Aorta (tissue), 5 donors: ENCODE measurements at places on chromosomes 2 and 18.

DNA sequence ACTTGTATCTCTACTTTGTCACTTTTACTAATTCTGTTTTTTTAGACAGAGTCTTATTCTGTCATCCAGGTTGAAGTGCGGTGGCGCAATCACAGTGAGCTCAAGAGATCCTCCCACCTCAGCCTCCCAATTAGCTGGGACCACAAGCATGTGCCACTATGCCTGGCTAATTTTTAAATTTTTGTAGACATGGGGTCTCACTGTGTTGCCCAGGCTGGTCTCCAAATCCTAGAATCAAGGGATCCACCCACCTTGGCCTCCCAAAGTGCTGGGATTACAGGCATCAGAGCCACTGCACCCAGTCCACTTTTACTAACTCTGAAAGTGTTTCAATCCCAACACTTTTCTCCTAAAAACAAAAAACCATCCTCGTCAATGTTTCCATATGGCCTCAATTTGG lies 94.9 kb downstream of the MALT1 start:
- H3K27me3 ChIP-seq, result no peaks in the 10 kb centered on the region
- peak; percentile 10 for DNase-seq
- no peaks in the 10 kb centered on the region for H3K36me3 ChIP-seq
- H3K4me3 ChIP-seq, result no peak overlapping the region
- H3K27ac ChIP-seq, result no peak overlapping the region

DNA sequence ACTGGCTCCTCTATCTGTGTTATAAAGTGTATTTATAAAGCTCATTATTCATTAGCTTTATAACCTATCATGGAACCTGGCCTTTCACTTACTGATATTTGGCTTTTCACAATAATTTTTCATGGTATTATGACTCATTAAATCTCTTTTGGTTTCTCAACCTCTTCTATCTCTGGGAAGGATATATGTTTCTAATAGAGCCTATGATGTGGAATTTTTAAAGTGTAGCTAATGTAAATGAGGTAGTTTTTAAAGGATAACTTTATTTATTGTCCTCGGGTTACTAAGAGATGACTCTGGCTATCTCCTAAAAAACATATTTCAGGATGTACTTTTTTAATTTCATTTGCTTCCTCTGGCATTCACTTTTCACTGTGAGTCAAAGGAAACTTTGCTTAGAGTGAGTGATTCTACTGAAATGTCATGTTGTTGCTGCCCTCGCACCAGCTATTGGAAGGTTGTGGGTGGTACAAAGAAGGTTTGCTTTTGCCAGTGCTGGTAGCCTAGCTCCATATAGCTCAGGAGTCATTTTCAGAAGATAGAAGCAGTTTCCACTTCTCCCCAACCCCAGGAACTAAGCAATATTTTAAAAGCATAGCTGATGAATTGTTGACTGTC lies 85.2 kb upstream of the RPE start:
- H3K27ac ChIP-seq, result no peak overlapping the region
- no peak for DNase-seq
- H3K4me1 ChIP-seq, result no peaks in the 10 kb centered on the region

- DNase-seq, result peak; percentile 62
- H3K4me1 ChIP-seq, result no peaks in the 10 kb centered on the region
- H3K27ac ChIP-seq, result no peak overlapping the region
- no peak overlapping the region for H3K4me3 ChIP-seq
- H3K27me3 ChIP-seq, result no peaks in the 10 kb centered on the region
- H3K36me3 ChIP-seq, result peaks cover 1% of the 10 kb centered on the region
Observed at GRCh38 chr2:100580367-100581276, 17.8 kb downstream of the PDCL3 start.

- H3K27ac ChIP-seq, result no peak overlapping the region
- no peaks in the 10 kb centered on the region for H3K36me3 ChIP-seq
- no peaks in the 10 kb centered on the region for H3K27me3 ChIP-seq
- DNase-seq, result peak; percentile 43
- no peak overlapping the region for H3K4me3 ChIP-seq
Observed at GRCh38 chr2:60808330-60808801, 52.3 kb downstream of the PAPOLG start.
